ENCODE measurements at places on chromosomes 6 and 20.

DNA sequence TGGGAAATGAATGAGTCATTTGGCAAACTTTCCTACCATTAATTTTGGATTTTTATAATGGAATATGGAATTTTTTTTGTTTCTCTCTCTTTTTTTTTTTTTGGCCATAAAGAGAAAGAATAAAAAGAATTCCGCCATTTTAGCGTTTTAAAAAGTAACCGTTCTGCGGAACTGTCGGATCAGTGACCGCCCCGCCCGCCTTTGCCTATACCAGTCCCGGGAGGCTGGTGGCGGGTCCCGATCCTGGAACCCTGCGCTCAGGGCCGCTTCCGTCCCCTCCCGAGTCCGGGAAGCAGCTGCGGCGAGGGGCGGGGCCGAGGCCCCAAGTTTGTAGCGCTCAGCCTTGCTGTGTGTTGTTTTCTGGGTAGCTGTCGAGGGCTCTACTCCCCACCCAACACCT is 609 bp downstream of the L3MBTL1 start:
- DNase-seq: no peak

- DNase-seq: no peak
These were observed 8.7 kb upstream of the PDE7B start for GRCh38 chr6:135842618-135843392.

DNA sequence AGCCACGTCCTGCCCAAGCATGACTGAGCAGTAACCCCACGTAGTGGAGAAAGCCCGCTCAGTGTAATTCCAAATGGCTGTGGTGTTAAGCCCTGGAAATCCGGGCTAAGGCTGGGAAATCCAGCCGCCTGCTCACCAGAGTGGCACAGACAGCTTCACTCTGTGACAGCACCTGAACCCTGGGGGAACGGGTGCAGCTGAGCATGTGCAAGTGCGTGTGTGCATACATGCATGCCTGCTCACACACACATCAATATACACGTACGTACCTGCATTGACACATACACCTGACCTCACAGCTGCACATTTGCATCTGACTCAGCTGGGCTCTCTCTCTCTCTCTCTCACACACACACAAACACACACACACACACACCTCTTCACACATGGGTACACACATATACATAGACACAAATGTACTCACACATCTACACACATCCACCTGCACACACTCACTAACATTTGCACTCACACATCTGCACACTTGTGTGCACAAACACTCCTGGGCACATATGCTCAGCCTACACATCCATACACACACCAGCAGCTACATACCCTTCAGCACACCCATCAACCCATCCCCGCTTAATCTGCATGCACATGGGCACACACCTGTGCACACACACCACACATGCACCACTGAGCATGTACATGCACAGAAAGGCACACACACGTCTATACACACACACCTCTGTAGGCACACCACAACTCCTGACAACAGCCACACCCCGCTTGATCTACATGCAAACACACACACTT is 114.1 kb downstream of the GRM4 start:
- DNase-seq: no peak

- DNase-seq: no peak
These were observed 164.4 kb downstream of the SIM1 start for GRCh38 chr6:100300221-100300736.

DNA sequence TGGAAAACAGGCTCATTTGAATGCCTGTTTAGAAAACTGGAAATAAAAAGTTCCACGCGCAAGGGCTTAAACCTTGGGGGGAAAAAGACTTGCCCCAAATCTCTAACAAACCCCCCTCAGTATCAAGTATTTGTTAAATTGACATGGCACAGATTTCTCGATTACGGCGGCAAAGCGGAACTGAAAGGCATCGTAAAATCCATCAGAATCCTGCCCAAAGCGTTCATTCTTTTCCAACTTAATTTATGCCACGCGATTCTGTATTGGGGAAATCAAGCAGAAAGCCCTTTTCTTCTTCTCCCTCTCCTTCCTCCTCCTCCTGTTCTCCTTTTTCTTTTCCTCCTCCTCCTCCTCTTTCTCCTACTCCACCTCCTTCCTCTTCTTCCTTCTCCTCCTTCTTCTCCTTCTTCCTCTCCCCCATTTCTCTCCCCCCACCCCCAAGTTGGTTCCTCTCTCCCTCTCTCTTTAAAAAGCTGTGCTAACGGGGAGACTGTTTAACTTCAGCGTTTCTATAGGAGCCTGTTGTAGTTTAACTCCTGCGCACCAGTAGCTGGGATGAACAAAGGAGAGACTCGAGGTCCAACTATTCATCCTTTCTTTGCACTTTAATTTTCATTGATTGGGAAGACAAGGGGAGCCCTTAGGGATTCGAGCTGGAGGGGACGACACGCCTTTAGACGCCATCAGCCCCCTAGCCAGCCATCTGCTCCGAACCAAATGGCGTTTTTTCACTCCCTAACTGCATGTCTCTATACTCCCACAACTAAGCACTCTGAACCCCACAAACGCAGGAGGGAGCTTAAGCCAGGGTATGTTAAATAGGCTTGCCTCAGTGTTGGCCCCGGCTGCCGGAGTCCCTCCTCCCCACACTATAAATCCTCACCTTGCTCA is 2.7 kb upstream of the DLL1 start:
- DNase-seq: no peak

DNA sequence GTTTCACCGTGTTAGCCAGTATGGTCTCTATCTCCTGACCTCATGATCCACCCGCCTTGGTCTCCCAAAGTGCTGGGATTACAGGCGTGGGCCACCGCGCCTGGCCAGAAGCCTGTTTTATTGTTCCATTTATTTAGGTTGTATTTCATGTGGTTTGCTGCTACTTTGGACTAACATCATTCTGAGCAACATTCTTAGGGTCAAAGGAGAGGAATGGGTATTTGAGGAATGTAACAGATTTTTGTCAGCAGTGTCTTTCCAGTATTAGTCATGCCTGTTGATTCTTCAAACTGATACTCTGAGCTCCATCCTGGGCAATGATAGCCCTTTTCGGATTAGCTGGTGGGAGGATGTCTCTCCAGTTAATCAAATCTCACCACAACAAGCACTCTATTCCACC is 213.0 kb upstream of the CITED2 start:
- DNase-seq: no peak

DNA sequence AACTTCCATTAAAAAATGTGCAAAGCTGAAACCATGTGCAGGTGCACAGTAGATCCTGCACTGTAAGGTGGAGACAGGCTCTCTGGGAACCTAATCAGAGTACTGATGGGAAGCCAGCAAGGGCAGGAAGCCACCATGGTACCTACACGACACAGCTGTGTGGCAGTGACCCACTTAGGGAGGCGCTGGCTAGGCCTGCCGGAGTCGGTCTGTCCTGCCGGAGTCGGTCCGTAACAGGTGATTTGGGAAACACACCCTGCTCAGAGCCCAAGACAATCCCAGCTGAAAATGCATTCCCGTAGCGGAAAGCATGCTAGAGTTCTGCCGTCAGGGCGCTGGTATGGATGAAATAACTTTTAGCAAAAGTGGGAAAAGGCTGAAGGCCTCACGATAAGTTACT is 17.2 kb downstream of the TXNDC5 start:
- no peak for DNase-seq

DNA sequence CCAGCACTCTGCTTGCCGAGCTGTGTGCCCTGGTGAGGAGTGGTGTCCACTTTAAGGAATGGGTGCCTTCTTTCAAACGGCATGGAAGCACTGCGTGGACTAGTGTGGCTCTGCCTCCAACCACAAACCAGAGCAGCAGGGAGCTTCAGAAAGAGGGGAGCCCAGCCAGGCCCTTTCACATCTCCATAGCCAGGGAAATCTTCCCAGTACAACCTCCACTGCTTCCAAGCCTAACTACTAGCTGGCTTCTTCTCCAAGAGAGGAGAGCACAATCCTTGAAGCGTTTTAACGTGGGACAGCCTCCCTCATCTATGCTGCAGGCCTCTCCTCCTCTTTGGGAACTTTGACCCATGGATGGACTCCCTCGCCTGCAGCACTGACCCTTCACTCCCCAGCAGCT is 26.7 kb downstream of the TNXB start:
- DNase-seq: no peak

DNA sequence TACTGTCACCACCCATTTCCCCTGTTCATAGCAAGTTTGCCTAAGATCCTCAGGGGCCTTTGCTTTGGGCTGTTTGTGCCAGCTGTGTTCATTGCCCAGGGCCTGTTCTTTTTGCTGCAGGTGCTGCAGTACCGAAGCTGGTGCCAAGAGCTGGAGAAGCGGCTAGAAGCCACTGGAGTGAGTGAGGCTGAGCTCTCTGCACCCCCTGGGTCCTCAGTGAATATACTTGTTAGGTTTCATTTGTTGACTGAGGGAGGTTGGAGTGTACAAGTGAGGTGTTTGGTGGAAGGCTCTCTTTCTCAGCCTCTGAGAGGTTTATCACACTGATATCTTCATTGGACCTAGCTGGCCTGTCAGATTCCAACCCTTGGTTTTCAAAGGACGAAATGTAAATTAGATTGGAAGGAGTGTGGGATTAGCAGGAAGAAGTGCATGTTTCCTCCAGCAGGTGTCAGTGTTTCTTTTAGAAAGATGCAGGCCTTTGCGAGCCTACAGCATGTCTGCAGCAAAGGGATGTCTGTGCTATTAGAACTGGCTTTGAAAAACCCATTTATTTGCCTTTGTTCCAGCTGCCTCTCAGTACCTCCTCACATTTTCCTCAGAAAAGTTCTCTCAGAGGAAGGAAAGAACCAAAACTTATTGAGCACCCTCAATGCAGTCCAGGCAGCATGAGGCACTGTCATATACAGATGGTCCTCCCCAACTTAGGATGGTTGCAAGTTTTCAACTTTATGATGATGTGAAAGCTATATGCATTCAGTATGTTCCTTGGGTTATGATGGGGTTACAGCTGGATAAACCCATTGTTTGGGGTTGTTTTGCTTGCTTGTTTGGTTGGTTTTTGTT is 8.3 kb downstream of the CEP250 start:
- DNase-seq: peak; percentile 78

DNA sequence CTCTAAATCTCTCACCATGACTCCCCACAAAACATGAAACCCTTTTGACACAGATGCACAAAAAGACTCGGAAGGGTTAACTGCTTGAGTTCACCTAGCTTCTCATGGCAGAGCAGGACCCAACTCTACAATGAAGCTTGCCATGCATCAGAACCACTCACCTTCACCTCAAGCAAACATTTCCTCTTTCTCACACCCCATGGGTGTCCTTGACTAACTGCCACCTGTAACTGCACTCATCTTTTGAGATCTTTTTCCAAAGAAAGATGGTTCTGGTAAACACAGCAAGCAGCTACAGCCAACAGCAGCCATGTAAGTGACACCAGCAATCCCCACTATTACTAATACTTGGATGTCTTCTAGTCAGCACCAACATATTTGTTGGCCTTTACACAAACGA is 76.5 kb downstream of the EFHC1 start:
- no peak for DNase-seq

- DNase-seq: no peak
These were observed 891.3 kb downstream of the EYS start for GRCh38 chr6:64815718-64816117.

DNA sequence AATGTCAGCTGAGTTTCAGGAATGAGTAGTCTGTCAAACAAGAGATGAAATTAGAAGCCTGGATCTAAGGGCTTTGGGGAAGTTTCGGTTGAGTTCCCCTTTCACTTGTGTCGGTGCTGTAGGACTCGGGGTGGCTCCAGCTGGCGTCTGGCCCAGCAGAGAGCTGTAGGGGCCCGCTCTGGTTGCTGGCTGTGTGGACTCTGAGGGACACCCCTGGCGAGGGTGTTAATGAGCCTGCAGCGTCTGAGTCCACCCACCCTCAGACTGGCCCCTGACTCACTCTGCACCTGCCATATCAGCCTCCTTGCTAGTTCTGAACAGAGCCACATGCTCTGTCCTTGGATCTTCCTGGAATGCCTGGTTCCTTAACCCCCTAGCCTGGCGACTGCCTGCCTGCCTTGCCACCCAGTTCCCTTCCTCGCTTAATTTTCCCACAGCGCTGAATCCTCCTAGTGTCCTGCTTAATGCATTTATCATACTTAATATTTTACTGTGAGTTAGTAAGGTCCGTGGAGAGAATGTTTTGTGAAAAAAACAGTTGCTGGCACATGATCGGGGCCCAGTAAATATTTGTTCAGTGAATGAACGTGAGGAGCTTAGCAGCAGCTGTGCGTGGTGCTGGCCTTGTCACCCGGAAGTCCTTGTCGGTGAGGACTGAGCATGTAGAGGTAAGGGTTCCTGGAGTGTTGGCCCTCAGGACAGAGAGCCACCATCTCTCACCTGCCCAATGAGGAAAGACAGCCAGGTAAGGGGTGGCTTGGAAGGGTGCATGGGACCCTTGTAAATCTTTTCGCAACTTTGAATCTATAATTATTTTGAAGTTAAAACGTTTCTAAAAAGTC is 1.6 kb downstream of the DNAJC5 start:
- DNase-seq: peak; percentile 59

- no peak for DNase-seq
These were observed 42.0 kb upstream of the LY86 start for GRCh38 chr6:6546318-6547109.

DNA sequence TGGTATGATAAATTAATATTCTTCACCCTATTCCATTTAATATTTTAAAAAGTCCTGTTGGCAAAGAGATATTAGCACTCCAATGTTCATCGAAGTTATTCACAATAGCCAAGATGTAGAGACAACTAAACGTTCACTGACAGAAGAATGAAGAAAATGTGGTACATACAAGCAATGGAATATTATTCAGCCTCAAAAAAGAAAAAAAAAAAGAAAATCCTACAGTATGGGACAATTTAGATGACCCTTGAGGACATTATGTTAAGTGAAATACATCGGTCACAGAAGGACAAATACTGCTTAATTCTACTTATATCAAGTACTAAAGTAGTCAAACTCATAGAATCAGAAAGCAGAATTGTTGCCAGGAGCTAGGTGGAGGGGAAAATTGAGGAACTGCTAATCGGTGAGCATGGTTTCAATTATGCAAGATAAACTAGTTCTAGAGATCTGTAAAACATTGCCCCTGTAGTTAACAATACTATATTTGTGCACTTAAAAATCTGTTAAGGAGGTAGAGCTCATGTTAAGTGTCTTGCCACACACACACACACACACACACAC is 4.7 kb downstream of the GCLC start:
- DNase-seq: no peak

GRCh38 chr6:31048099-31048498 is 37.8 kb downstream of the MUC22 start:
- no peak for DNase-seq

All from CD4-positive, alpha-beta T cell treated with Interferon alpha-2 for 1 hour (primary cell).